Activated T-cell treated with anti-CD3 and anti-CD28 coated beads, Interleukin-2, amount 50 U/mL, for 4 hours (primary cell): ENCODE measurements at places on chromosomes 16 and 17.

DNA sequence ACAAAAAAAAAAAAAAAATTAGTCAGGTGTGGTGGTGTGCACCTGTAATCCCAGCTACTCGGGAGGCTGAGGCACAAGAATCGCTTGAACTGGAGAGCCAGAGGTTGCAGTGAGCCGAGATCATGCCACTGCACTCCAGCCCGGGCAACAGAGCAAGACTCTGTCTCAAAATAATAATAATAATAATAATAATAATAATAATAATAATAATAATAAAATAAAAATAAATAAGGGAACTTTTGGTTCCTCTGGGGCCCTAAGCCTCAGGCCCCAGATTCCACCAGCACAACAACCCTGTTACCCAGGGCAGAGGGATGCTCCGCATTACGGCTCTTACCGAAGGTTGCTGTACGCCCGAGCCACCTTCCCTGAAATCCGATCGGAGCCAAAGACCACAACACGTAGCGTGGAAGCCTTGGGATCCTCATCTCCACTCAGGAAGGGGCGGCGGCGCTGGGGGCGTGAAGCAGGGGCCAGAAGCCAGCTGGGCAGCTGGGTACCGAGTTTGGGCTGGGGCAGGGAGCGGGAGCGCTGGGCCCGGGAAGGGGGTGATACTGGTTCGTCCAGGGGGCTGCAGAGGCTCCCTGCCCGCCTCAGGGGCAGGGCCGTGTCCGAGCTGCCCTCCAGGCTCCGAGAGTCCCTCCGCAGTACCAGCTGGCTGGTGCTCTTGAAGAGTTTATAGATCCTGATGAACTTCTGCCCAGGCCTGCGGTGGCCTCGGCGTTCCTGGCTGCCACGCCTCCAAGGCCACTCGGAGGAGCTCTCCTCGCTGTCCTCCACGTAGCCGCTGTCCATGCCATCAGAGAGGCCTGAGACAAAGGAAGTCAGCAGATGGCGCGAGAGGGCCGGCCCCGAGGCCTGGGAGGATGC lies 20.6 kb upstream of the PIK3R6 start:
- no peak for DNase-seq

DNA sequence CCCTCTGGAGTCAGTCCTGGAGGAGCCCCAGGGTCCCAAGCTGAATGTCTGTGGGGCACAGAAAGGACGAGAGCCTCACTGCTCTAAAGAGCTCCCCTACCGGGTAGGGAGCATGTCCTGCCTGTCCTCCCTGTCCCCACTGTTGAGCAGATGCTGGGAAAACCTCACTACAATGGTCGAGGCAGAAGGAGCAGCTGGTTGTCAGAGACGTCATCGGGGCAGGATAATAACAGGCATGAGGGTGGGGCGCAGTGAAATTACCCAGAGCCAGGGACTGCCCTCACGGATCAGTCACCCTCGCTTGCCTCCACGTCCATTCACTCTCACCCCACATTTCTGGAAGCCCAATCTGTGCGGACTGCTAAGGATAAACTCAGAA lies 538 bp downstream of the TM4SF5 start:
- DNase-seq = no peak

- no peak for DNase-seq
Measured at GRCh38 chr17:68969101-68969500, 13.9 kb upstream of the ABCA8 start.

DNA sequence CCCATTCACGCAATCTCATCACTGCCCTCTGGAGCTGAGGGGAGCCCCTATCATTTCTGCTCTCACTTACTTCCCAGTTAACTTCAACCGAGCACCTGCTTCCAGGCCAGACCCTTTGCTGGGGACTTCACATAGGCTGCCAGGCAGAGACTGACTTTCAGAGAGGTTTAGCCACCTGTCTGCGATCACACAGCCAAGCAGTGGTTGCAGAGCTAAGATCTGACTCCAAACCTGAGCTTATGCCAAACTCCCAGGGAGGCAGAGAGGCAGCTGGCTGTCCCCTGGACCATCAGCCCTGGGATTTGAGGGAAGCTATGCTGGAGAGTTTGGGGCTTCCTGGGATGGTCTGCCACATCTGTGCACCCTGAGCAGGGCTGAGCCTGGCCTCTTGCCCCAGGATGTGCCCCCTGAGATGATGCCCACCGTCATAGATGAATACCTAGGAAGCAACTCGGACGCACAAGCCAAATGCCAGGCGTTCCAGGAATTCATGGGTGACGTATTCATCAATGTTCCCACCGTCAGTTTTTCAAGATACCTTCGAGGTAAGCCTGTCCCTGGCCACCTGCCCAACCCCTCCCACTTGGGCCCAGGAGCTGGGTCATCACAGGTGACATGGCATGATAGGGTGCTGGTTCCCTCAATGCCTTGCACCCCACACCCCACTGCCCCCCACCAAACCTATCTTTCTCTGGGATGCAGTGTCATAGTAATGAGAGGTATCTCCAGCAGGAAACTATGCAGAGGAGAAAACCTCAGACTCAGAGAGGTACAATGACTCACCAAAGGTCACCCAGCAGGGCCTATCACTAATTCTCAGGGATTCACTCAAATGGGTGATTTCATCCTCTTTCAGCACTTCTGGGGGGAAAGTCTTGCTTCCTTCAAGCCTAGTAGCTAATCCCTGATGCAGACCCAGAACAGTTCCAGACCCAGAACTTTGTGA lies 10.0 kb downstream of the CES3 start:
- DNase-seq = no peak

DNA sequence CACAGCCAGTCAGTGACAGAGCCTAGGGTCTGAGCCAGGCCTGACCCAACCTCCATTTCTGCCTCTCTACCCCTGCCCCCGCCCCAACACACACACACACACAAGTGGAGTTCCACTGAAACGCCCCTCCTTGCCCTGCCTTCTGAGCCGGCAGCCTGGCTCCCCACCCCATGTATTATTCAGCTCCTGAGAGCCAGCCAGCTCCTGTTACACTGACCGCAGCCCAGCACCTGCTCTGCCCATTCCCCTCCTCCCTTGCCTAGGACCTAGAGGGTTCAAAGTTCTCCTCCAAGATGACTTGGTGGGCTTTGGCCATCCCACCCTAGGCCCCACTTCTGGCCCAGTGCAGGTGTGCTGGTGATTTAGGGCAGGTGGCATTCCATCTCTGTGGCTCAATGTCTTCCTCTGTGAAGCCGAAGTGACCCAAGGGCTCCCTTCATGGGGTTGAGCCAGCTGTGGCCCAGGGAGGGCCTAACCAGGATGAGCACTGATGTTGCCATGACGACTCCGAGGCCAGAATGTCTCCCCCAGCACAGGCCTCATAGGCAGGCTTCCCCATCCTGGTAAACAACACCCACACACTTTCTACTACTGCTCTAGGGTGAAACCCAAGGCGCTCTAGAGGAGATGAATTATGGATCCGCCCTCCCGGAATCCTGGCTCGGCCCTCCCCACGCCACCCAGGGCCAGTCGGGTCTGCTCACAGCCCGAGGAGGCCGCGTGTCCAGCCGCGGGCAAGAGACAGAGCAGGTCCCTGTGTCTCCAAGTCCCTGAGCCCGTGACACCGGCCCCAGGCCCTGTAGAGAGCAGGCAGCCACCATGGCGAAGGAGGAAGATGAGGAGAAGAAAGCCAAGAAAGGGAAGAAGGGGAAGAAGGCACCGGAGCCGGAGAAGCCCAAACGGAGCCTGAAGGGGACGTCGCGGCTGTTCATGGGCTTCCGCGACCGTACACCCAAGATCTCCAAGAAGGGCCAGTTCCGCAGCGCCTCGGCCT lies 9.7 kb downstream of the MYO15A start:
- no peak for DNase-seq

- DNase-seq = no peak
Measured at GRCh38 chr17:28033972-28034714, 8.3 kb upstream of the NLK start.
